ENCODE measurements at places on chromosomes 7 and 10.

DNA sequence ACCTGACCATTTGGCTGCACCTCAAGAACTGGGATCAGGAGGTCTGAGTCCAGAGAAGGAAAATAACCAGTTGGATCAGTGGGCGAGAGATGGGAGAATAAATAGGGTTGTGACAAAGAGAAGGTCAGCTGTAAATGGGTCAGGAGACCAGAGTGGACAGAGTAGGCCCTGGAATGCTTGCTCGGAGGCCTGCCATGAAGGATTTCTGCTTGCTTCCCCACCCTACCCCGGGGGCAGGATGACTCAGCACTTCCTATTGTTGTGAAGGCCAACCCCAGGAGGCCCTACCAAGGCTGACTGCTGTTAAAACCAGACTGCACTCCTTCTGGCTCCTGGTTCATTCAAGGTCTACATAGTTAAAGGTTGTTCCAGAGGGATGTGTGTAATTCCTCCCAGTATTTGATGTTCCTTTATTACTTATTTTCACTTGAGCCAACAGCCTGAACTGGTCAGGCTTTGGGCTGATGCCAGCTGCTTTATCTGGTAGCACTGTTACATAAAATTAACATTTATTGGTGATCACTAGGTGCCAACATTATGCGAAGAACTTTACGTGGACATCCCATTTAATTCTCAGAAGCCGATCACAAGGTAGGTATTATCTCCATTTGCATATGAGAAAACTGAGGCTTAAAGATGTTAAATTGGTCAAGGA is 27.3 kb upstream of the IFRD1 start:
- peak; percentile 38 for DNase-seq

- DNase-seq, result no peak
Observed at GRCh38 chr10:57535306-57535705, 732.4 kb downstream of the IPMK start.

GRCh38 chr7:149427096-149427680 is 33.7 kb downstream of the ZNF777 start:
- DNase-seq, result no peak

GRCh38 chr10:114029655-114030054 is 14.0 kb upstream of the ADRB1 start:
- DNase-seq, result no peak

- DNase-seq, result no peak
Observed at GRCh38 chr7:11345621-11346020, 371.9 kb downstream of the PHF14 start.

- DNase-seq, result no peak
Observed at GRCh38 chr7:112789453-112789816, 758 bp downstream of the TMEM168 start.

GRCh38 chr7:33788531-33788930 is 116.8 kb upstream of the BMPER start:
- no peak for DNase-seq

DNA sequence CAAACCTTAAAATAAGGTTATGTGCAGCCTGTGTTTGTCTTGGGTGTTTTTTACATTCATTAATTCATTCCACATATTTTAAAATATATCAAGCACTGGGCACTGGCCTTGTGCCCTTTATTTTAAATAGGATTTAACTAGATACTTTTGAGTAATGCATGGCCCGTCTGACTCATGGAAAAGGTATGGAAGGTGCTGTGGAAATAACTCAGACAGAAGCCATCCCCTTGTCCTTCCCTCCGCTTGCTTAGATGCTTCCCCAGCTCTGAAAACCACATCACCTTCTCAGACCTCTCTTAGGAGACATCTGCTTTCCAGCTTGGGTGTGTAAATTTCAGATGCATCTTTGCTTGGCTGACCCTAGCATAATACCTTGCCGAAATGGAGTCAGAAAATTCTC is 30.5 kb downstream of the SLC18A2 start:
- DNase-seq, result no peak

Measured in CD4-positive, alpha-beta T cell treated with Interleukin-6 for 4 hours (primary cell).